ENCODE measurements at places on chromosomes 7 and 10.
A peak's percentile ranks its signal among the peaks of the same experiment; 100 is the strongest.

DNA sequence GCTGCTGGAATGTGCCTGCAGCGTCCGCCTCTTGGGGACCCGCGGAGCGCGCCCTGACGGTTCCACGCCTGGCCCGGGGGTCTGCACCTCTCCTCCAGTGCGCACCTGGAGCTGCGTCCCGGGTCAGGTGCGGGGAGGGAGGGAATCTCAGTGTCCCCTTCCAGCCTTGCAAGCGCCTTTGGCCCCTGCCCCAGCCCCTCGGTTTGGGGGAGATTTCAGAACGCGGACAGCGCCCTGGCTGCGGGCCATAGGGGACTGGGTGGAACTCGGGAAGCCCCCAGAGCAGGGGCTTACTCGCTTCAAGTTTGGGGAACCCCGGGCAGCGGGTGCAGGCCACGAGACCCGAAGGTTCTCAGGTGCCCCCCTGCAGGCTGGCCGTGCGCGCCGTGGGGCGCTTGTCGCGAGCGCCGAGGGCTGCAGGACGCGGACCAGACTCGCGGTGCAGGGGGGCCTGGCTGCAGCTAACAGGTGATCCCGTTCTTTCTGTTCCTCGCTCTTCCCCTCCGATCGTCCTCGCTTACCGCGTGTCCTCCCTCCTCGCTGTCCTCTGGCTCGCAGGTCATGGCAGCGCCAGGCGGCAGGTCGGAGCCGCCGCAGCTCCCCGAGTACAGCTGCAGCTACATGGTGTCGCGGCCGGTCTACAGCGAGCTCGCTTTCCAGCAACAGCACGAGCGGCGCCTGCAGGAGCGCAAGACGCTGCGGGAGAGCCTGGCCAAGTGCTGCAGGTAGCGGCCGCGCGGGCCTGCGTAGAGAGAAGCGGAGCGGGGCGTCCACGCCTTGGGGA lies 645 bp downstream of the SLC26A4 start:
- DNase-seq = peak; percentile 13

DNA sequence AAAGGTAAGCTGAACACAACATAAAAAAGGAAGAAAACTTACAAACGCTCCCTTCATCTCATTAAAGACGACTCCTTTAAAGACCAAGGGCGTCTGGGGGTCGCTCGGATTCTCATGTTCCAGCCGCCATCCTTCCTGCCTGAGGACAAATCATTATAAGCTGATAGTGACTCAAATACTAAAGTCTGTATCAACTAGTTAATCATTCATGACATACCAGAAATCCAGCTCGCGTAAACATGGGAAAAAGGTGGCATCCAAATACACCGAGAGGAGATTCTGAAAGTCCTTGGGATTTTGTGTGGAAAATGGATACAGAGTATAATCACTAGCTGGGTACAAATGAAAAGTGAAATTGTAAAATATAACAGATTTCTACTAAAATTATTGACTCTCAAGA lies 7.4 kb downstream of the PITRM1 start:
- no peak for DNase-seq

DNA sequence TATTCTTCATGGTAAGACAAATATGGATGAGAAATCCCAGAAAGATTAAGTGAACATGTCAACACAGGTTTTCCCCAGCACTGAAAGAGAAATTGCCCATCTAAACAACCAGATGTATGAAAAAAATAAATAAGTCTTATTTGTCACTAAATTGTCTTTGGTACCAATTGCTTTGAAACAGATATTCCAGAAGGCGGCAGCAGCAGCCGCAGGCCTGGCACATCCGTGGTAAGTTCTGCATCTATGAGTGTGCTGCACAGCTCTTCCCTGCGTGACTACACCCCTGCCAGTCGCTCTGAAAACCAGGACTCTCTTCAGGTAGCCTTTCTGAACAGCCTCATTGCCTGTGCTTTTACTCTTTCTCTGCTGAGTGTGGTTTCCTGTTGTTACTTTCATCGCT lies 49.7 kb upstream of the GATAD1 start:
- DNase-seq = no peak

- no peak for DNase-seq
These were observed 251.1 kb upstream of the SHH start for GRCh38 chr7:156063241-156063810.

GRCh38 chr7:24831240-24831639 lies 74.0 kb upstream of the GSDME start:
- no peak for DNase-seq

- peak; percentile 33 for DNase-seq
These were observed 36.2 kb upstream of the GTF2IRD1 start for GRCh38 chr7:74417419-74417971.

GRCh38 chr7:50921114-50921813 lies 138.6 kb upstream of the GRB10 start:
- no peak for DNase-seq

DNA sequence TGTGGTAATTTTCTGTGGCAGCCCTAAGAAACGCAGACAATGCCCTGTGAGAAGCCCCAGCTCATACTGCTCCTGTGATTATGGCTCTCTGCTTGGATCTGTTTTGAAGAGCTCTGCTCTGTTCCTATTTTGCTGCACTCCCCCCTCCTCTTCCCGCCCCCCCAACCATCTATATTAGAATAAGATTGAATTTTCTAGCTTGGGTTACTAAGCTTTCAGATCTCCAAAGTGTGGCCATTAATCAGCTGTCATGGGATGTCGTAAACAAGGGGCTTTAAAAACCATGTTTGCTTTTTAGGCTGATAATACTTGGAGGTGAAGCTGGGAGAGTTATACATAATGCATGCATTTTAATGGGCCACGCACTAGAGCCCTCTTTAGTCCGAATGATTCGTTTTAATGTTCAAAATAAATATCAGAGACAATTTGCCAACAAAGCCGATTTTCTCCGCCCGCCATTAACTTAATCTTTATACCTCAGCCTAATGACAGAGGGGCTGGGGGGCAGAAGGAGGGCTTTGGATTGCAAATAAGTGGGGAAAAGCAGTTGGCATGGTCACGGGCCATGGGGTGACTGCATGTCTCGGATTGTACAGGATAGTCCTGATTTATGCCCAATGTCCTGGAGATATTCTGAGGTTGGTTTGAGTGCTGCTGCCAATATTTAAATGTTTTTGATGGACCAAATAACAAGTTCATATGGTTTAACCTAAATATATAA lies 165.5 kb downstream of the RPS24 start:
- DNase-seq = peak; percentile 15

DNA sequence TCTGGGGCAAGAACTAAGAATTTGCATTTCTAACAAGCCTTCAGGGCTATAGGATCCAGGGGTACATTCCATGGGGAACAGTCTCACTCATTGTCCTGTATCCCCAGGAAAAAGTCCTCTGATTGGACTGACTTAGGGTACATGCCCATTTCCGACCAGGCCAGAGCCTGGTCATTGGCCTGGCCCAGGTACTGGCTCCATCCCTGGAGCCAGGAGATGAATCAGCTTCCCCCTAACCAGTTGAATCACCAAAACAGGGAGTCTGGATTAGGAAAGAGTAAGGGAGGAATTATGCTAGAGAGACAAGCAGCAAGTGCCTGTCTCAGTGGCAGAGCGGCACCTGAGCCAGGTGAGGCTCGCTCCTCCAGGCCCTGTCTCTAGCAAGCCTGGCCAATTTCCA lies 137.5 kb downstream of the FGFR2 start:
- DNase-seq = no peak

GRCh38 chr7:136677471-136678365 lies 190.7 kb upstream of the CHRM2 start:
- no peak for DNase-seq

DNA sequence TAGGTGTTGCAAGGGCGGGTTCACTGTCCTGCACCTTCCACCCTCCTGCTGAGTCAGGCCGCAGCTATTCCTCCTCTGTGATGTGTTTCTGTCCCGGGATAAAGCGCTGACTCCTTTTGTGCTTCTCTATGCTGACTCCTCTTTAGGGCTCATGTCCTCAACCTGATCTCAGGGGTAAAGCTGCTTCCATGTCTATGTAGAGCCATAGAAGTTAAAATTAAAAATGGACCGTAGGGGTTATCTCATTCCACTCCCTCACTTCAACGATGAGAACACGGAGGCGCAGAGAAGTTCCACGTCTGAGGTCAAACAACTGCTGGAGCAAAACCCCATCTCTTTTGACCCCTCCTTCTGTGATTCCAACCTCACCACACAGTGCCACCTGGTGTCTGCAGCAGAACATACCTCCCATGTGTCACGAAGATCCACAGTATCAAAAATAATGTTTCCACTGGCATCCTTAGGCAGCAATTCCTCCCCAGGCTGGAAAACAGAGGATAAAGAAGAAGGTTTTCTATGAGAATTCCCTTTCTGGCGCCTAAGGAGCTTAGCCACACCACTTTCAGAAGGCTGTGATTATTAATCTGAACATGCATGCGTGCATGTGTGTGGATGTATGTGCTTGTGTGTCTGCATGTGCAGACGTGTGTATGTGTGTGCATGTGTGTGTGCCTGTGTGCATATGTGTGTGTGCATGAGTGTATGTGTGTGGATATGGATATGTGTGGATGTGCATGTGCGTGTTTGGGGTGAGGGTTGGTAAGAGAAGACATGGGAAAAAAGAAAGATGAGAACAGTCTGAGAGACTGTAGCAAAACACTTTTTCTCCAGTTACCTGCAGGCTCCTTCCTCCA lies 81.2 kb upstream of the UCN3 start:
- peak; percentile 14 for DNase-seq

DNA sequence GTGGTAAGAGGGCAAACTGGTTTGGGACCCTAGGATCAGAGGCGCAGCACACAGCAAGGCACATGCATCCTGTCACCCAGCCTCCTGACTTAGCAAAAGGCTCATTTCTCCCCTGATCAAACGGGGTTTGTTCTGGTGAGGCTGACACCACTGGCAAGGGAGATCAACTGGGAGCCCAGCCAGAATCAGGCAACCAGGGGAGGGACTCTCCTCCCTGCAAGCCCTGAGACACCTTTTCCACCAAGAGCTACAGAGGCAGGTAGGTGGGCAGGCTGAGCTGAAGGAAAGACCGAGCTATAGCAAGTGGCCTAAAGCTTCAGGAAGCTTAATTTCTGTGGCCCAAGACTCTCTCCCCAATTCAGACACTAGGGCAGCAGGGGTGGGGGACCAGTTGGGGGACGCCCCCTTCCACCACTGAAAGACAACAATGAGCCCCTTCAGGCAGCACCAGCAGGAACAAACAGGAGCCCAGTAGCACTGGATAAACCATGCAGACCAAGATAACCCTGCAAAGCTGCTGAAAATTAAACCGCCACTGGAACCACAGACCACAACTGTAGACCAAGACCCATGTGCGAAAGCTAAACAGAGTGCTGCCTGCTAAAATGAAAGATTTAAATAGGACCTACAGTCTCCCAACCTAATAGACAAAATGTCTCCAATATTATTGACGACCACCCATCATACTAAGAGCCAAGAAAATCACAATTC lies 27.1 kb upstream of the SAR1A start:
- no peak for DNase-seq

- DNase-seq = no peak
These were observed 217.4 kb upstream of the POT1 start for GRCh38 chr7:125147047-125147446.

DNA sequence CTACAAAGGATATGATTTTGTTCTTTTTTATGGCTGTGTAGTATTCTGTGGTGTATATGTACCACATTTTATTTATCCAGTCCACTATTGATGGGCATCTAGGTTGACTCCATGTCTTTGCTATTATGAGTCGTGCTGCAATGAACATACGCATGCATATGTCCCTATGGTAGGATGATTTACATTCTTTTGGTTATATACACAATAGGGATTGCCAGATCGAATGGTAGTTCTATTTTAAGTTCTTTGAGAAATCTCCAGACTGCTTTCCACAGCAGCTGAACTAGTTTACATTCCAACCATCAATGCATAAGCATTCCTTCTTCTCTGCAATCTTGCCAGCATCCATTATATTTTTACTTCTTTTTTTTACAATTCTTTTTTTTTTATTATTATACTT lies 35.6 kb upstream of the FAM13C start:
- DNase-seq = no peak

DNA sequence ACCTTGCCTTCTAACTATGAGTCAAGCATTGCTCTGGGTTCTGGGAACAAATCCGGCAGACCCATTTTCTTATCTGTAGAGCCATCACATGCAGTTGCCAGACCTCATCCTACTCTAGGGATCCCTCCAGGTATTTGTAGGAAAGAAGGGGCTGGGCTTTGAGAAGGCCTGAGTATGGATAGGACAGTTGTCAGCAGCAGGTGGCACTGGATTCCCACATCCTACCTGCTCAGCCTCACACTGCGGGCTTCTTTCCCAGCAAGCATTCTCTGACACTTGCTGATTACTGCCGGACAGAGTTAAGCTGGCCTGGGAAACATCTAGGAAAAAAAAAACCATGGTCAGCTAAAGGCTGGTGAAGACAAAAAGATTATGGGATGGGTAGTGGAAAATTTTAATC lies 224.1 kb downstream of the CCSER2 start:
- no peak for DNase-seq

- DNase-seq = no peak
These were observed 8.7 kb upstream of the GRIFIN start for GRCh38 chr7:2484868-2485267.

DNA sequence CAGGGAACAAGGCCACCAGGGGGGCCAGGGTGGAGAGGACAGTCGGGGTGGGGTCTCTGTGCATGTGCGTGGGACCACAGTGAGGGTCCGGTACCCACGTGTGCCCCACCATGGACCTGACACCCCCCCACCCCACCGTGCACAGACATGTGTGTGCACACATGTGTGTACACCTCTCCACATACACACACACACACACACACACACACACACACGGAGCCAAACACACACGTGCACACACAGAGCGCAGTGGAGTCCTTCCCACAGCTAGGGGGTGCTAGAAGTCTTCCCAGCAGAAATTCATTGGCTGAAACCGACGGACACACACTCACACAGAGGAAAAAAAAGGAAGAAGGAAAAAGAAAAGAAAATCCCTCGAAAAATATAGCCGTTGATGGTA lies 42.8 kb upstream of the GNA12 start:
- DNase-seq = peak; percentile 25

GRCh38 chr7:32587411-32587948 lies 92.2 kb downstream of the AVL9 start:
- DNase-seq = no peak

DNA sequence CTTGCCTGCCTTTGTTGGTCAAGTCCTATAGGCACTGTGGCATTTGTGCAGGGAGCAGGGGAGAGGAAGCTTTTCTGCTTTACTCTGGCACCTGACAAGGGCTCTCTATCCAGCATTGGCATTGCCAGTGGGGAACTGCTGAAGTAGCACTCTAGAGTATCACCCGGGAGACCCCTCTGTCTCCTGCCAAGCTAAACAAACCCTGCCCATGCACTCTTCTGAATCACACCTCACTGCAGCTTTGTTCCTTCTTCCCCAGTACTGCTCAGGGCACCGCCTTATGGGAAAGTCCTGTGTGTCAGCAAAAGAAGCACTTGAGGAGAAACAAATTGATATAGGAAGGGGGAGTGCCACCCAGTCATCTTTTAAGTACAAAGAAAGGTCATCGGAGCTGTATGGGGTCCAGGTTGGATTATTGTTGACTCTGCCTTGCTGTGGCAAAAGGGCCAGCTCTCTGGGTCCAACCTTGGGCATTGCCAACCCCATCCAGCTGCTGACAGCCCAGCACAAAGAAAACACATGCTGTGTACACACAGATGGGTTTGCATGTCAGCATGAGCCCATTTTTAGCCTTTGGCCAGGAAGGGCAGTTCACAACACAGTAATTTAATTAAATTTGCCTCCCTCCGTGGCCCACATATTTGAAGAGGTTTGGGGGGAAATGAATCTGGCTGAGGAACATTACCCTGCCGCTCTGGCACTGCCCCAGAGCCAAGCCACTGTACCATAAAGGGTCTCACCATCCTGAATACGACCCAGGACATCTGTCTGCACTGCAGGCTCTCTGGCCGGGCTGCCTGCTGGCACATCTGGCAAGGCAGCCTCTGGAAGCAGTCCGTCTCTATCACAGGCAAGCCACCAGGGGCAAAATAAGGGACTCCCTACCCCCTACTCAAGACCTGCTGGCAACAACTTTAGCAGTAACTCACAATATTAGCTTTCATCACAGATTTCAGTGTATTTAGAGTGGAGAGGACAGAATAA lies 13.1 kb downstream of the LRRC4 start:
- no peak for DNase-seq

All from NCI-H187 (cell line).